Stimulated activated CD4-positive, alpha-beta T cell treated with anti-CD3 and anti-CD28 coated beads, Interleukin-1b, Interleukin-23, amount 100 ng/mL, for 48 hours (primary cell): ENCODE measurements at places on chromosomes 16 and 17.

GRCh38 chr17:72299100-72299499, 178.3 kb downstream of the SOX9 start:
- DNase-seq = no peak

GRCh38 chr17:13437966-13438779, 163.6 kb downstream of the HS3ST3A1 start:
- DNase-seq = no peak

DNA sequence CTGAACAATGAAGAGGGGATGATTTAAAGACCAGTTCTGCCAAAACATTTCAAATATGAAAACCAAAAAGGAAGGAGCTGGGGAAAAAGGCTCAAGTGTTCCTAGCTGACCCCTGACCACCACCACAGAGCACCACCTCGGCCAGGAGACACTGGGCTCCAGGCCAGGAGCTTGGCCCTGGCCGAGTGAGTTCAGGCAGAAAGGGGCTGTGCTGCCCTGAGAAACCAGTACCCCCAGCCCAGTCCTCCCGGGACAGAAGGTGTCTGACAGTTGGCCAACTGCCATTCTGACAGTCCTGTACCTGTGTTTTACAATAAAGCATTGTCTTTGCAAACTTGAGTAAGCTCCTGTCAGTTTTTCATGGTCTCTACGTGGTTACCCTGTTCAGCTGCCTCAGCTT, 98.2 kb downstream of the VPS53 start:
- no peak for DNase-seq

DNA sequence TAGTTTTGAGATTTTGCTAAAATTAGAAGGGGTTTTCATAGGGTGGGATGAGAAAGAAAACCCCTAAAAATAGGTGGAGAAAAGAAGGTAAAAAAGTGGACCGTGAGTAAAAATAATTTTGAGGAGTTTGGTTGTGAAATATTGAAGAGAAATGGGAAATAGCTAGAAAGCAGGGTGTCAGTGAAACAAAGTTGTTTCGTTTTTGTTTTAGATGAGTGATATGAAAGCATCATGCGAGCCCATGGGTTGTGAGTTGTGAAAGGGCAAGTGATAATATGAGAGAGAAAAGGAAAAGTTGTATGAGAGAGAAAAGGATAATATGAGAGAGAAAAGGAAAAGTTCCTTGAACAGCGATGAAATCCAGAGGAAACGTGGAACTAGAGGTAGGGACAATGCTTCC, 7.3 kb upstream of the SMIM36 start:
- DNase-seq = no peak

- no peak for DNase-seq
Observed at GRCh38 chr17:47916489-47917208, 20.6 kb downstream of the SP2 start.

DNA sequence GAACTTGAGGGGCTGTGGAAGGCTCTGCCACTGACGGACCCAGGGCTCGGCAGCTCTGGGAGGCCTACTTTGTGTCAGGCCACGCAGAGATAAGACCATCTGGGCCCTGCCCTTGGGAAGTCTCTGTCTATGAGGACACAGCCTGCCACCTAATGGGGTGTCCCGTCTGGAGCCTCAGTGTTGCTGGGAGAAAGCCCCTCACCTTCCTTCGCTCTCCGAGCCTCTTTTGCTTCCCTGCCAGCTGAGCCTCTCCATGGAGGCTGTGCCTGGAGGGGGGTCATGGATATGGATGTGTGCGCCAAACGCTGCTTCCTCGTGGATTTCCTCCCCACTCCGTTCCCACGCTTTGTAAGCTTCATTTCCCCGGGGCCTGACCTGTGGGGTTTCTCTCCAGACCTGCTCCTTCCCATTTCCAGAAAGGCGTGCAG, 228.8 kb downstream of the SEC14L1 start:
- DNase-seq = no peak

GRCh38 chr16:86378831-86379504, 131.4 kb upstream of the FOXF1 start:
- DNase-seq = no peak

DNA sequence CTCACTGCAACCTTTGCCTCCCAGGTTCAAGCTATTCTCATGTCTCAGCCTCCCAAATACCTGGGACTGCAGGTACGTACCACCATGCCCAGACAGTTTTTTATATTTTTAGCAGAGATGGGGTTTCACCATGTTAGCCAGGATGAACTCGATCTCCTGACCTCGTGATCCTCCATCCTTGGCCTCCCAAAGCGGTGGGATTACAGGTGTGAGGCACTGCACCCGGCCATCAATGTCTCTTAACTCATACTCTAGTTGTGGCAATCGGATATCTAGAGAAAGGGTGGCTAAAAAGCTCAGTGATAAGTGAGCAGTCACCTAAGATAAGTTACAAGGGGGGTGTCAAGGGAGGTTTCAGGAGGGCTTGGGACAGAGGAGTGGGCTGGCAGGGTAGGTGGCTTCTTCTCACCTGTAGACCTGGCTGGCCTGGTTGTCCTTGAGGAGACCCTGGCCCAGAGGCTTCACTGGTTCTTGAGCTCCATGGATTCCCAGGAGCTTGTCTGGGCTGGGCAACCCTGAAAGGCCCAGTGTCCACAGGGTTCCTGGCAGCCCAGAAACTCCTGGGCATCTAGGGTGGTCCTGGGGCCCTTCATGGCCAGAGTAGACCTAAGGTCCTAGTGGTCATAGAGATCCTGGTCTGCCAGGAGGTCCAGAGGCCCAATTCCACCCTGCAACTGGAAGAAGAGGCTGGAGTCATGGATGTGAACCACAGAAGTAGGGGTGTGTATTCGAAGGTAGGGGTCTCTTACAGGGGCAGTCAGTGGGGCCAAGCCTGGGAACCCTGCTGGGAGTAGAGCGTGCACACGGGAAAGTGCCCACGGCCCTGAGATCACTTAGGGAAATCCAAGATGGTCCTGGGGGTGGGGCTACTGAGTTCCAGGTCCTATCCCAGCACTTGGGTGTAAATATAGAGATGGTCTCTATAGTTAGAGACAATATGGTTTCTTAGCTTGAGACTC, 12.7 kb upstream of the IGFBP4 start:
- DNase-seq = no peak

GRCh38 chr17:8475781-8476180, 40.1 kb downstream of the NDEL1 start:
- DNase-seq = no peak

- no peak for DNase-seq
Observed at GRCh38 chr16:89407282-89407924, 83.0 kb downstream of the ANKRD11 start.

DNA sequence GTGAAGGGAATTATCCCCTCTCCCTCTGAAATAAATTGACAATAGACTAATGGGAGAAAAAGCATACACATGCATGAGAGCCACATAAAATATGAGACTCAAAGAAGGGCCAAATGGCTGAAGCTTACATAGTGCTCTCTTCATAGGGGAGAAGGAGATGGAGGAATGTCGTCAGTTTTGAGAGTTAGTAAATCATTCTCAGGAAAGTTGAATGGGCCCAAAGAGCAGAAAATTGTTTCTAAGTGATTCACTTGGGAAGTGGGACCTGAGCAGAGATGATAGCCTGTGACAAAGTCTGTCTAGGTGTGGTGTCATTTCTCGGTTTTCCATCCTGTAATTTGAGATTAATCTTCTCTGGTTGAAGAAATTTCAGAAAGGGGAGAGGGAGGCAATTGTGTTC, 35.0 kb downstream of the BCAS3 start:
- no peak for DNase-seq

GRCh38 chr16:17162560-17162959, 308.2 kb downstream of the XYLT1 start:
- no peak for DNase-seq

DNA sequence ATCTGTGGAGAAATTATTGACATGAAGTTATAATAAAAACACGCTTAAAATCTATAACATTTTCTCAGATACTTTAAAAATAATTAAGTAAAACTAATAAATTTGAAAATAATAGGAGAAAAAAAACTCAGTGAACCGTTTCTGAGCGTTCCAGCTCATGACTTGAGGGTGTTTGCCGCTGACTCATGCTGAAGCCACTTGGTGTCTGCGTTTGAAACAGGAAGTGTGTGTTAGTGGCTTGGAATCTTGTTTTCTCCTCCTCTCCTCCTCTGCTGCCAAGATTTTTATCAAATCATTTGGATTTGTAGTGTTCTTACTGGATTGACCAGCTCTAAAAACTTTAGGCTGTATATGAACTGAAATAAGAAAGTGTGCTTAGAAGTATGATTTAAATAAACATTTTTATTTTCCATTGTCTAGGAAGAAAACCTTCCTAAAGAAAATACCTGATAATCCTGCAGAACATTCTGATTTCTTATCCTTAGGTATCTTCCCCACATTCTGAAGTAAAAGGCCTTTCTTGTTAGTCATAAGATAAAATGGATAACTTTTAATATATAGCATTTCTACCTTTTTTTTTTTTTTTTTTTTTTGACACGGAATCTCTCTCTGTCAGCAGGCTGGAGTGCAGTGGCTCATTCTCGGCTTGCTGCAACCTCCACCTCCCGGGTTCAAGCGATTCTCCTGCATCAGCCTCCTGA, 30.8 kb downstream of the USP10 start:
- DNase-seq = no peak

- peak; percentile 43 for DNase-seq
Observed at GRCh38 chr17:47742319-47743181, 9.5 kb downstream of the TBX21 start.

- DNase-seq = no peak
Observed at GRCh38 chr17:59139939-59140338, 15.0 kb downstream of the SKA2 start.

- DNase-seq = no peak
Observed at GRCh38 chr17:43860927-43861622, 14.1 kb downstream of the CD300LG start.

GRCh38 chr16:22977294-22977697, 163.3 kb downstream of the HS3ST2 start:
- DNase-seq = no peak

- DNase-seq = no peak
Observed at GRCh38 chr17:80901319-80901718, 90.3 kb upstream of the CHMP6 start.

GRCh38 chr17:64402469-64402868, 11.8 kb upstream of the PECAM1 start:
- no peak for DNase-seq

GRCh38 chr16:8619671-8620370, 1.7 kb upstream of the METTL22 start:
- DNase-seq = no peak

DNA sequence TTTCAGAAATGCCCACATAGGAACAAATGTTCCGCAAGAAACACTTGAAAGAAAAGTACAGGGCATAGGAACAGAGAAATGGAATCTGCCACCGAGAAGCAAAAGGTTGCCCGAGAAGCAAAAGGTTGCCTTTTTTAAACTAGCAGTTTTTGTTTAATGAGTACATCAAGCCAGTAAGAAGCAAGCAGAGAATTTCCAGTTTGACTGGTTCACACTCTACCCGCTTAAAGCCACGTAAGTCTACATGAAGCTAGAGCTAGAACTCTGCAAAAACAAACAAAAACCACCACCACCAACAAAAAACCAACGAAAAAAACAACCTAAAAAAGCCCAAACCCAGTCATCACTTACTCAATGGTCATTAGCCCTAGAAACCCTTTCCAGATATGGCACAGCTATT, 144.3 kb downstream of the MAP2K6 start:
- DNase-seq = no peak

DNA sequence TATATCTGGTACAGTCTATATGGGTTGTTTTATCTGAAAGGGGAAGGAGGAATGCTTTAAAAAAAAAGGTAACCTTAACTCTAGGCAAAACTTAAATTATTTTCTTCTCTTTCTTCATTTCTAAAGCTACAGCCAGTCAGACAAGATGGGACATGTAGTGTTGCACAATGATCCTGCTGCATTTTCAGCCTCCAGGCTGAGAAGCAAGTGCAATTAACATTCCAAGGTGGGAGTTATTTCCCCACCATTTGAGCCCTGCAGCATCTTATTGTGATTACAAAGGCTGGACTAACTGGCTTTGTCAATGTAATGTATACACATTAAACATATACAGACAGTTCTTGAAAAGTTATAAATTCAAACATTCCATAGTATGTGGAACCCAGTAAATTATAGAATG, 22.6 kb upstream of the NF1 start:
- no peak for DNase-seq

- no peak for DNase-seq
Observed at GRCh38 chr17:75340631-75341030, 51.4 kb upstream of the SLC25A19 start.

DNA sequence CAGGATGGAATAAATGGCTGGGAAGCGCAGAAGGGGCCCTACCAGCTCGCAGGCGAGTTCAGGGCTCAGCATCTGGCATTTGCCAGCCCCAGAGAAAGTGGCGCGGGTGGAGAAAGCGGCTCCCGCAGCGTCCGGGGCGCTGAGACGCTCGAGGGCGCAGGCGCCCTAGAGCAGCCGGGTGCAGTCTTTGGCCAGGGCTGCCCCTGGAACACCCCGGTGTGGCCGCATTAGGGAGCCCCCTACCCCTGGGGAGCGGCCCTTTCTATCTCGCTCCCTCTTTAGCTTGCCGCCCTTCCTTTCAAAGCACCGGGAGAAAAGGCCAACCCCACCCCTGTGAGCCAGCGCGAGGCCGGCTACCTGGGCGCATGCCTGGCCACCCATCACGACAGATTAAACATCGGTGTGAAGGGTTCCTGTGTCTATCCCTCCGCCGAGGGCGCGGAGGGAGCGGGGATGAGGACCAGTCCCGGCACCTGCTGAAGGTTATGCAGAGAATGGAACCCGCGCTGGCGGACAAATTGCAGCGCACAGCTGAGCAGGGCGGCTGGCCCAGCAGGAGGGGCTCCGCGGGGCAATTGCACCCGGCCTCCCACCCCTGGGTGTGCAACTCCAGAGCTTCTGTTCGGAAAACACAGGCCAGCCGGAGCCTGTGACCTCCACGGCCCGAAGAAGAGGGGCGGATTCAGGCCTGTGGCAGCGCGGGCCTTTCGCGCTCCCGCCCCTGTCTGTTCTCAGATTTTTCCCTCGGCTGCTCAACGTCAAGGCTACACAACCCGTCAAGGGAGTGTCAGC, 15.6 kb upstream of the FOXF1 start:
- DNase-seq = no peak

DNA sequence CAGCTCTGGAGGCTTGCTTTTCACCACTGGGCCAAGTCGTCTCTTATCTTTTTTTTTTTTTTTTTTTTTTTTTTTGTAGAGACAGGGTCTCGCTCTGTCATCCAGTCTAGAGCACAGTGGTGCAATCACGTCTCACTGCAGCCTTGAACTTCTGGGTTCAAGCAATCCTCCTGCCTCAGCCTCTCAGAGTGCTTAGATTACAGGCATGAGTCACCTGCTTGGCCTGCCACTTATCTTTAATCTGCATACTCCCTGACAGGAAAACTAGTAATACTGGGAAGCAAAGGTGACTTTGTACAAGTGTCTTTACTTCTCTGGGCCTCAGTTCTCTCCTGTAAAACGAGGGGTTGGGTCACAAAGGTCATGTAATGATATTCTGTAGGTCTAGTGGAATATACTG, 15.0 kb downstream of the NTN1 start:
- no peak for DNase-seq
